ENCODE measurements at places on chromosomes 16 and 17.

GRCh38 chr16:89722392-89723278 is 1.3 kb downstream of the ZNF276 start:
- peak; percentile 56 for DNase-seq

DNA sequence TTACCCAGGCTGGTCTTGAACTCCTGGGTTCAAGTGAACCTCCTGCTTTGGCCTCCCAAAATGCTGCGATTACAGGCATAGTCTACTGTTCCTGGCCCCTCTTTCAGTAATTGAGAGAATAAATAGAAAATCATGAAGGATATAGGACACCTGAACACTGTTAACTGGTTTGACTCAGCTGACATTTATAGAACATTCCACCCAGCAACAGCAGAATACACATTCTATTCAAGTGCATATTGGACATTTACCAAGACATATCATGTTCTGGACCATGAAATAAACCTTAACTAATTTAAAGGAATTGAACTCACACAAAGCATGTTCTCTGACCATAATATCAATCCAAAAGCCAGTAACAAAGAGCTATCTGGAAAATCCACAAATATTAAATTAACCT is 19.8 kb upstream of the BAIAP2 start:
- DNase-seq: no peak

DNA sequence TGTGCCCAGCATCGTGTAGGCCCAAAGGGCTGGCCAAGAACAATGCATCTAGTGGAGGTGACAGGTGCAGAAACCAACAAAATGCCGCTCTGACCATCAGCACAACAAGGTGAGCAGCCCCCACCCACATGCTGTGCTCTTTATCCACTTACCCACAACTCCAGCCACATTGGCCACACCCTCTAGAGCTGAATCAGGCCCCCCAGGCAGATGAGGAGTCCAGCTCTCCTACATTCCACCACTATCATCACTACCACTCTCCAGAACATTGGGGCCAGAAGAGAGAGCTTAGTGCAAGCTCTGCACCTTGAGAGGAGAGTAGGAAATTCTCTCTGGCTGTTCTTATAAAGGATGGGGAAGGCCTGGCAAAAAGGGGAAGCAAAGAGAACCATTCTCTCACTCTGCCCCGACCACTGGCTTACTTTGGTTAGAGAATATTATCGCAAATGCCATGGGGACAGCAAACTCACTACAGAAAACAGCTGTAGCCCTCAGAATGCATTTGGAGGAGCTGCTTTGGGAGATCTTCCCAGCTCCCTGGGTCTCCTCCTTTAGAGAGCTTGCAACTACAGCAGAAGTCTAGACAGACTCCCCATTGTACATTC is 75.0 kb downstream of the TMEM132E start:
- DNase-seq: no peak

GRCh38 chr16:85326113-85326793 is 214.0 kb upstream of the CIBAR2 start:
- no peak for DNase-seq

DNA sequence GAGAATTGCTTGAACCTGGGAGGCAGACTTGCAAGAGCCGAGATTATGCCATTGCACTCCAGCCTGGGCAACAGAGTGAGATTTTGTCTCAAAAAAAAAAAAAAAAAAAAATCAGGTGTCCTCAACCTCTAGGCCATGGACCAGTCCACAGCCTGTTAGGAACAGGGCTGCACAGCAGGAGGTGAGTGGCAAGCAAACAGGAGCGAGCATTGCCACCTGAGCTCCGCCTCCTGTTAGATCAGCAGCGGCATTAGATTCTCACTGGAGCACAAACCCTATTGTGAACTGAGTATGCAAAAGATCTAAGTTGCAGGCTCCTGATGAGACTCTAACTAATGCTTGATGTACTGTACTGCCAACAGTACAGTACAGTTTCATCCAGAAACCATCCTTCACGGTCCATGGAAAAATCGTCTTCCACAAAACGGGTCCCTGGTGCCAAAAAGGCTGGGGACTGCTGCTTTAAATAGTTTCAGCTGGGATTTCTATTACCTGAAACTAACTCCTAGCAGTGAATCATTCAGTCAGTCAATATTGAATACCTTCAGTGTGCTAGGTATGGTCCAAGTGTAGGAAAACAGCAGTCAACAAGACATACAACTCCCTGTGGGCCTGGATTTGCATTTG is 56.3 kb upstream of the DHX40 start:
- DNase-seq: no peak

- no peak for DNase-seq
Measured at GRCh38 chr16:87409781-87410180, 17.6 kb downstream of the MAP1LC3B start.

GRCh38 chr16:20911361-20911760 is 10.8 kb downstream of the LYRM1 start:
- DNase-seq: no peak

GRCh38 chr17:77422748-77423113 is 282.0 kb downstream of the SEC14L1 start:
- DNase-seq: no peak

DNA sequence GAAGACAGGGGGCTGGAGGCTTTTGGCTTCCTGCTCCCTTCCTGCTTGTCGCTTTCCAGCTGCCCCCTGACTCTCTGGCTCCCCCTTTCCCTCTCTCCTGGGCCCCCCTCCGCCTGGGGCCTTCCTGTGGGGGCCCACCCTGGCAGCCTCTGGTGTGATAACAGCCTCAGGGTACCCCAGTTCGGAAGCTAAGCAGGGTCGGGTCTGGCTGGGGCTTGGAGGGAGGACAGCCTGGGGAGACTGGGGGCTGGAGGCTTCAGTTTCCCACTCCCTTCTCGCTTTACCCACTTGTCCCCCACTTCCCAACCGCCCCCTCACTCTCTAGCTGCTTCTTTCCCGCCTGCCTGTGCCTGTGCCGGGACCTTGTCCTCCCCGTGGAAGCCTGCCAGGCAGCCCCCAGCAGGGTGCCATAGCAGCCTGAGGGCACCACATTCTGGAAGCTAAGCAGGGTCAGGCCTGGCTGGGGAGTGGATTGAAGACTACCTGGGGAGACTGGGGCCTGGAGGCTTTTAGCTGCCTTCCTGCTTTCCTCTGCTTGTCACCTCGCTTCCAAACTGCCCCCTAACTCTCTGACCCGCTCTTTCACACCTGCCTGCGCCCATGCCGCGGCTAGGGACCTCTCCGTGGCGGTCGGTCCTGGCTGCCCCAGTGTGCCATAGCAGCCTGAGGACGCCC is 2275.5 kb downstream of the TP53TG3F start:
- DNase-seq: peak; percentile 6

DNA sequence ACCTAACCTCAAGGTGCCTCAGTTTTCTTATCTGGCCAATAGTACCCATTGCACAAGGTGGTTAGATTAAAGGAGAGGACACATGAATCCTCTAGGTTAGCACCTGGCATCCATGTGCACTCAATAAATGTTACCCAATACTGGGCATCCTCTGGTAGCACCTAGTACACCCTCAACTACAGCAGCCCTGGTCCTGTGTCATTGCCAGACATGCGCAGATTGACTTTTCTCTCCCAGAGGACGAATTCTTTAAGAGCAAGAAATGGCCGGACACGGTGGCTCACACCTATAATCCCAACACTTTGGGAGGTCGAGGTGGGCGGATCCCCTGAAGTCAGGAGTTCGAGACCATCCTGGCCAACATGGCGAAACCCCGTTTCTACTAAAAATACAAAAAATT is 7.3 kb downstream of the DUSP3 start:
- no peak for DNase-seq

GRCh38 chr17:81230043-81230820 is 7.5 kb upstream of the CEP131 start:
- DNase-seq: peak; percentile 57

DNA sequence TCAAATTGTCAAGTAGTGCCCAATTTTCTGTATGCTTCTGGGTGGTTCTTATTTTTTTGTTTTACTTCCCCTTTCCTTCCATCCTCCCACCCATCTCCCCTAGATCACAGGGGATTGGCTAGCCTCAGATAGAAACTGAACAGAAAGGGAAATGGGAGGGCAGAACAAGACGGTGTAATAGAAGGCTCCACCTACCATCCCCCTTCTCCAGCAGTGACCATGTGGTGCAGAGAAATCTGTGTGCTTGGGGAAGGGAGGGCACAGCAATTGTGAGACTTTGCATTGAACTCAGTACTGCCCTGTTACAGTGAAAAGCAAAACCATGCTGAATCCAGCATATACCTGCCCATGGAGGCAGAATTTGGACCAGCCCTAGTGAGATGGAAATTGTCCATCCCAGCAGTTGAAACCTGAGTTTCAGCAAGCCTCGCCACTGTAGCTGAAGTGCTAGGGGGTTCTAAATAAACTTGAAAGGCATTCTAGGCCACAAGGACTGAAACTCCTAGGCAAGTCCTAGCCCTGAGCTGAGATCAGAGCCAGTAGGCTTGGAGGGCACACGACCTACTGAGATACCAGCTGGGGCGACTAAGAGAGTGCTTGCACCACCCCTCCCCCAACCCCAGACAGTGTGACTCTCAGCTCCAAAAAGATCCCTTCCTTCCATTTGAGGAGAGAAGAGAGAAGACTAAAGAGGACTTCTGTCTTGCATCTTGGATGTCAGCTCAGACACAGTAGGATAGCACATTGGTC is 5.2 kb downstream of the SLFN11 start:
- DNase-seq: peak; percentile 31

DNA sequence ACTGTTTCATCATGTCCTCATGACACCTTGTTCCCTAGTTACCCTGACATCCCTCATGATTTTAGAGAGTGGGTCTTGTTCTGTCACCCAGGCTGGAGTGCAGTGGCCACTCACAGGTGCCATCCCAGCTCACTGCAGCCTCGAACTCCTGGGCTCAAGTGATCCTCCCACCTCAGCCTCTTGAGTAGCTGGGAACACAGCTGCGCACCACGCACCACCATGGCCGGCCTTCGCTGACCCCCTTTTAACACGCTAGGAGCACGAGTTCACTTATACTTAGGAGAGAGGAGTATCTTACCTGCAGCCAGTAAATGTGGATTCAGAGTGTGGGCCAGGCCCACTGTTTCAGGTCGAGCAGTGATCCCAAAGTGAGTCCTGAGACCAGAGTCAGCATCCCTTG is 21.4 kb downstream of the NT5M start:
- DNase-seq: no peak

- DNase-seq: no peak
Measured at GRCh38 chr16:30942426-30942806, 6.5 kb upstream of the ORAI3 start.

DNA sequence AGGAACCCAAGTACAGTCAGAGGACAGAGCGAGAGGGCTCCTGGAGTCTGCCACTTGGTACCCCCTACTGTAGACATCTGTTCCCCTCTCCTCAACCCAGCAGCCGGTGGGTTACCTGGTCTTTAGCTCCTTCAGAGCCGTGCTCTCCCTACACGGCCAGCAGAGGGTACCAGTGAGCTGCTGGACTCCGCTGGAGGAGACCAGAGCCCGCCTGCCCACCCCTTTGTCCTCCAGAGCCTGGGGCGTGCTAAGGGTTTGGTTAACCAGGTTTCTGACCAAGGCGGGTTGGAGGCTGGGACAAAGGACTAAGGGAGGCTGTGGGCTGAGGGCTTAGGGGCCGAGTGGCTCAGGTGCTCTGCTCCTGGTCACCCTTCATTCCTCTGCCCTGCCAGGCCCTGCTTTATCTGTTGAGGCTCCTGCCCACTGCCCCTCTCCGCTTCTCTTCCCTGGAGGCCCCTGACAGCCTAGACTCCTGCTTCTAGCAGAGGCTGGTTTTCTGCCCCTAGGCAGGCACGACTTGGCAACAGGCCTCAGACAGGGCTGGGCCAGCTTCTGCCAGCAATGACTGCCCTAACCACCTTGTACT is 2.7 kb upstream of the HSD11B2 start:
- peak; percentile 68 for DNase-seq

- DNase-seq: no peak
Measured at GRCh38 chr16:11105038-11105903, 150.7 kb downstream of the SOCS1 start.

GRCh38 chr16:57185446-57185944 is 344 bp downstream of the PSME3IP1 start:
- DNase-seq: no peak

DNA sequence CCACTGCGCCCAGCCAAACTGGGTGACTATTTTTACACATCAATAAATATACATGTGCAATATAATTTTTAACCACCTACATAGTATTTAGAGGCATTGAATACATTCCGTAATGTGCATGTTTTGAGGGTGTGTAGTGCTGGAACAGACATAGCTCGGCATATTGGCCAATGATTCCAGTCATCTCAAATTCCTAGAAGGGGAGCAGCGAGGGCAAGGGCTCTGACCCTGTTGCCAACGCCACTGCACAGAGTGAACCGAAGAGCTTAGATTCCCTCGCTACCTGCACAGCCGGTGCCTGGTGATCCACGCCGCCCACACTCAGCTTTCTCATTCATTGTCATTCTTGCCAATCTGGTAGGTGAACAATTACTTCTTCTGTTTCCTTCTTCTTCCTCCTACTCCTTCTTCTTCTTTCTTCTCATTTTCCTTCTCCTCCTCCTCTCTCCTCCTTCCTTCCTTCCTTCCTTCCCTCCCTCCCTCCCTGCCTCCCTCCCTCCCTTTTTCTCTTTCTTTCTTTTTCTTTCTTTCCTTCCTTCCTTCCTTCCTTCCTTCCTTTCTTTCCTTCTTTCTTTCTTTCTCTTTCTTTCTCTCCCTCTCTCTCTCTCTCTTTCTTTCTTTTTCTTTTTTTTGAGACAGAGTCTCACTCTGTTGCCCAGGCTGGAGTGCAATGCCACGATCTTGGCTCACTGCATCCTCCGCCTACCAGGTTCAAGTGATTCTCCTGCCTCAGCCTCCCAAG is 26.3 kb upstream of the ATP2A3 start:
- no peak for DNase-seq

Data from GM12891 (cell line).